Vagina (tissue), 2 donors: ENCODE measurements at places on chromosomes 1 and 21.

DNA sequence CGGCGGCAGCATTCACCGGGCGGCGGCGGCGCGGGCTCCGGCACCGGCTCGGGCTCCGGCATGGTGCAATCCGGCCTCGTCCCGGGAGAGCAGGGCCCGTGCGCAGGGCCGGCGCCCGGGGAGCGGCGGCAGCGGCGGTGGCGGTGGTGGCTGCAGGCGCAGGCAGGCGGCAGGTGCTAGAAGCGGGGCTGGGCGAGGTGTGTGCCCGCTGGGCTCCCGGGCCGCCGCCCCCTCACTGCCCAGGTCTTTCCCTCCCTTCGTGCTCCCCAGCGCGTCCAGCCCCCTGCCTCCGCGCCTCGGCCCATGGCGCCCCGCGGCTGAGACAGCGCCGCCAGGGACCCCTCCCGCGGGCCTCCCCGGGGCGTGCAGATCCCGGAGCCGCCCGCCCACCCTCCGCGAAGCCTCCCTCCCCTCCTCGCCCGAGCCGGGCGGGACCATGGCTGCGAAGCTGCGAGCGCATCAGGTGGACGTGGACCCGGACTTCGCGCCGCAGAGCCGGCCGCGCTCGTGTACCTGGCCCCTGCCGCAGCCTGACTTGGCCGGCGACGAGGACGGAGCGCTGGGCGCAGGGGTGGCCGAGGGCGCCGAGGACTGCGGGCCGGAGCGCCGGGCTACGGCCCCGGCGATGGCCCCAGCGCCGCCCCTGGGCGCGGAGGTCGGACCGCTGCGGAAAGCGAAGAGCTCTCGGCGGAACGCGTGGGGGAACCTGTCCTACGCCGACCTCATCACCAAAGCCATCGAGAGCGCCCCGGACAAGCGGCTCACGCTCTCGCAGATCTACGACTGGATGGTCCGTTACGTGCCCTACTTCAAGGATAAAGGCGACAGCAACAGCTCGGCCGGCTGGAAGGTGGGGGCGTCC, 492 bp downstream of the FOXO6 start:
- DNase-seq, result no peak

- no peak for DNase-seq
Observed at GRCh38 chr1:242585616-242586359, 61.3 kb upstream of the PLD5 start.

DNA sequence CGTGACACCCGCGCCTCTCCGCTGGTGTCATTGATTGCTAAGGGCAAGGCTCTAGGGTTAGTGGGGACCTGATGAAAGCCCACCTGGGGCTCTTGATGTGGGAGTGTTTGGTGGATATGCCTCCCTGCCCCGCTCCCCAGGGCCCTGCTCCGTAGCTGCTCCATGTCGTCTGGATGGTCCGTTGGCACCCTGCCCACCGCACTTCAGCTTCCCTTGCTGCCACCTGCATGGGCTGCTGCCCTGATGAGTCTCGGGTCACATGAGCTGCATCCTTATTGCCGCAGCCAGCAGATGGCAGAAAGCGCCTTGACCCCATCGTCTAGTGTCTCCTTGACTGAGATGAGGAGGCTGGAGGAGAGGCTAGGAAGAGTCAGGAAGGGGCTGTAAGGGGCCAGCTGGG, 439.4 kb downstream of the CAMTA1 start:
- DNase-seq, result no peak

- no peak for DNase-seq
Observed at GRCh38 chr1:225424562-225425200, 3.2 kb downstream of the LBR start.

GRCh38 chr1:22790232-22791008, 79.8 kb downstream of the EPHB2 start:
- DNase-seq, result no peak

DNA sequence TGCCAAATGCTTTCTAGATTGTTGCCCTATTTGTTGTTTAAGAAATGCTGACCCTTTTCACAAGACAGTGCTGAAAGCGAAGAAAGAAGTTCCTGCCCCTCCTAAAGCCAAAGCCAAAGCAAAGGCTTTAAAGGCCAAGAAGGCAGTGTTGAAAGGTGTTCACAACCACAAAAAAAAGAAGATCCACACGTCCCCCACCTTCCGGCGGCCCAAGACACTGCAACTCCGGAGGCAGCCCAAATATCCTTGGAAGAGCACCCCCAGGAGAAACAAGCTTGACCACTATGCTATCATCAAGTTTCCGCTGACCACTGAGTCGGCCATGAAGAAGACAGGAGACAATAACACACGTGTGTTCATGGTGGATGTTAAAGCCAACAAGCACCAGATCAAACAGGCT, 55.7 kb downstream of the PSMG1 start:
- DNase-seq, result no peak

DNA sequence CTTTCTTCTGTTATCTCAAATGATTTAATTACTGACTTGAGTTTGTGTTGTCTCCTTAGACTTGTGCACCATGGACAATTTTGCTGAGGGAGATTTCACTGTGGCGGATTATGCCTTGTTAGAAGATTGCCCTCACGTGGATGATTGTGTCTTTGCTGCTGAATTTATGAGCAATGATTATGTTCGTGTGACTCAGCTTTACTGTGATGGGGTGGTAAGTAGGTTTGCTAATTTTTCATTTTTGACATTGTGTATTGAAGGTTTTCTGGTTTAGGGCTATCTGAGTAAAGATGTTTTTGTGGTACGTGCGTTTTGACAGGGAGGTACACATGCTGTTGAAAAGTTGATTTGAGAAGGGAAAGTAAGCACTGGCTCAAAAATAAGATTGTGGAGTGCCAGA, 14.1 kb downstream of the TTC3 start:
- DNase-seq, result no peak

GRCh38 chr1:117501281-117501680, 104.6 kb upstream of the TENT5C start:
- no peak for DNase-seq

- no peak for DNase-seq
Observed at GRCh38 chr1:23643736-23644554, 47.7 kb upstream of the RPL11 start.

DNA sequence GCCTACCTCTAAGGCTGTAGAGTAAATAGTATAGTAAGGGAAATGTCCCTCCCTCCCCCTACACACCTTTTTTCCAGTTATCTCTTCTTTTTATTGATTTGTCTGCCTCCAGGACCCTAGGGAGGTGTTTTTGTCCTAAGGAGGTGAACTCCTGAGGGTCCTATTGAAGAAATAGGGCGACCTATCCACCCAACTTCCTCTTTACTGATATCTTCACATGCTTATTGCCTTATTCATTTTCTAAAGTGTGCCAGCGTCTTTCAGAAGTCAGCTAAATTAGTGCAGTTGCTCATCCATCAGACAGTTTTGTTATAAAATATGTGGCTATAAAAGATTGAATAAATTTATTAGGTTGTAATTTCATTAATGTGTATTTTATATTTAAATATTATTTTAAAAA, 5.9 kb downstream of the BACH1 start:
- no peak for DNase-seq

DNA sequence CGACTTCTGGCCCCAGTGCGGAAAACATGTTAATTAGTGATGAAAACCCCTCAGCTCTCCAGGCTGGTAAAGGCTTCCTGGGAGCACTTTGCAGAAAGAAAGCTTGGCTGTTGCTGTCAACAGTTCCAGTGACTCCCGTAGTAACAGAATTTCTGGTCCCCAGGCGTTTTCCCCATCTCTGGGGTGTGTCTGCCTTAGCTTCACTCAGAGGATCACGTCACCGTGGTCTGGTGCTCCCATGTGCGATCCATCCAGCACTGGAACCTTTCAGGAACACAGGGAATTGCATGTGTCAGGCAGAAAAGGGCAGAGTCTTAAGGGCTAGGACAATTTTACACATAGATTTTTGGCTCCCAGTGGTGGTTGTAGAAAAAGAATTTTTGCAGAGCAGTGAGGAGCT, 470.4 kb upstream of the USP24 start:
- DNase-seq, result no peak

DNA sequence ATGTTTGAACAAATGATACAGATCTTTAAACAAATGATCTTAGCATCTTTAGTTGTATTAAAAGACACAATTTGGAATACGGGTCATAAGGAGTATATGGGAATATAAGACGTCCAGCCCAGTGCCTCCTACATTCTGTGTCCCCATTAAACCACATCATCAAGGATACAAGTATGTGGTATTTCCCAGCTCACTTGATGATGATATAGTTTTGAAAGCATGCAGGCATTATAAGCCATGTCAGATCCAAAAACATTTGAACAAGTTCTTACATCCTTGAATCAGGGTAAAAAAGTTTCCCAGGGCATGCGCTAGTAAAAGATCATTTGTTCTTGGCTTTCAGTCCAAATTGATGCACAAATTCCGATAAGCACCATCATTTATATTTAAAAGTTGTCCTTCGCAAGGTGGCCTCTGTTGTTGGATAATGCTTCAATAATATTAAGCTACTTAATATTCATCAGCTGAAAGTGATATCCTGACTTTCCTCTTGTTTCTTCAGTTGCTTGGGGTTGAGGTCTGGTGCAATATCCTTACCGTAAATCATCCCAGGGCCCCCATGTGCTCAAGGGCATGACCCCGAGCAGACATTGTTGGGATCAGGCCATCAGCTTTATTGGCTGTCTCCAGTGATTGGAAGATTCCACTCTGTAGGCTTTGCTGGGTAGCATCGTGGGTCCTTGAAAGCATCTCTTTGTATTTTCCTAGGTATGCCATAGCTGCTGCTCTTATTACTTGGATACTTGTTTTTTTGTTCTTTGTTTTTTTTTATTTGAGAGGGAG, 61.8 kb downstream of the CENPF start:
- no peak for DNase-seq

DNA sequence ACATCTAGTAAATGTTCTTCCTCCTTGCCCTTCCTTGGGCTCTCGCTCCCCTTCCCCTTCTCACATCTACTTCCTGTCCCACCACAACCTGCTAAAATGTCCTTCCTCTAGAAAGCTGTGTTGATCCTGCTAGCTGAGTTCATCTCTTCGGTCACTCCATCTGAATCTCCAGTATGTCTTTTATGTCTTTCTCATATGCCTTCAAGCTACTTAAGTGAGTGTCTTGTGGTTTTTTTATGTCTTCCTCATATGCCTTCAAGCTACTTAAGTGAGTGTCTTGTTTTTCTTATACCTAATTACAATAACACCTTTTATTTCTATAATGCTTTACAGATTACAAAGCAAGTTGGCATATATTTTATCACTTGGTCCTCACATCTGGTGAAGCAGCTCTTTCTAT, 33.9 kb downstream of the CSF1 start:
- DNase-seq, result no peak

DNA sequence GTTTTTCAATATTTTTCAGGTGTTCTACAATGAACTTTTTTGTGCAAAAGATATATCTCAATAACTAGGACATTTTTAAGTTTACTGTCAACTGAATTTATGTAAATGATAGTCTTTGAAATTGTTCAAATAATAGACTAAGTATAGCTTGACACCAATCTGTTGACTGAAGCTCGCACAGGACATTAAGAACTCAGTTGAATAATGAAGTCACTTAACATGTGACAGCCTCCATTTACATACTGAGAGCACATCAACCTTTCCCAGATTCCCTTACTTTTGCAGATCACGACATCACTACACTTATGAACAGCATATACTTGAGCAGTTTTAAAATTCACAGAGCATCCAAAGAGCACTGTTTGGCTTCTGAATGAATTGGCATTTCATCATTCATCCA, 268.2 kb downstream of the LRRC7 start:
- no peak for DNase-seq

- DNase-seq, result no peak
Observed at GRCh38 chr21:42737951-42738590, 84.7 kb downstream of the PDE9A start.

GRCh38 chr1:222247811-222248310, 300.0 kb downstream of the HHIPL2 start:
- no peak for DNase-seq

DNA sequence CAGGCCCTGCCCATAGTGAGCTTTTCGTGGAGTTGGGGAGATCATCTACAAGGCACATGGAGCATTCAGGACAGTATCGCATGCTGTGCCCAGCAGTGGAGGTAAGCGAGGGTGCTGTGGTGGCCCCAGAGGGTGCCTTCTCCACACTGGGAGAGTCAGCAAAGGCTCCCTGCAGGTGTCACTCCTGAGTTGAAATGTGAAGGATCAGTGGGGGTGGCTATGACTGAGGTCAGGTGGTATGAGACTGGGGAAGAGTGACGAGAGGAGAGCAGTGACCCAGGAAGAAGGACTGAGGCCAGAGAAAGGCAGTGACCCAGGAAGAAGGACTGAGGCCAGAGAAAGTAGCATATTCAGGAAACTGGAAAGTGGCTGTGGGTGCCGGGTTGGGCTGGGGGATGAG, 53.0 kb downstream of the SPAG17 start:
- no peak for DNase-seq

- no peak for DNase-seq
Observed at GRCh38 chr1:2169200-2169836, 25.3 kb downstream of the FAAP20 start.

DNA sequence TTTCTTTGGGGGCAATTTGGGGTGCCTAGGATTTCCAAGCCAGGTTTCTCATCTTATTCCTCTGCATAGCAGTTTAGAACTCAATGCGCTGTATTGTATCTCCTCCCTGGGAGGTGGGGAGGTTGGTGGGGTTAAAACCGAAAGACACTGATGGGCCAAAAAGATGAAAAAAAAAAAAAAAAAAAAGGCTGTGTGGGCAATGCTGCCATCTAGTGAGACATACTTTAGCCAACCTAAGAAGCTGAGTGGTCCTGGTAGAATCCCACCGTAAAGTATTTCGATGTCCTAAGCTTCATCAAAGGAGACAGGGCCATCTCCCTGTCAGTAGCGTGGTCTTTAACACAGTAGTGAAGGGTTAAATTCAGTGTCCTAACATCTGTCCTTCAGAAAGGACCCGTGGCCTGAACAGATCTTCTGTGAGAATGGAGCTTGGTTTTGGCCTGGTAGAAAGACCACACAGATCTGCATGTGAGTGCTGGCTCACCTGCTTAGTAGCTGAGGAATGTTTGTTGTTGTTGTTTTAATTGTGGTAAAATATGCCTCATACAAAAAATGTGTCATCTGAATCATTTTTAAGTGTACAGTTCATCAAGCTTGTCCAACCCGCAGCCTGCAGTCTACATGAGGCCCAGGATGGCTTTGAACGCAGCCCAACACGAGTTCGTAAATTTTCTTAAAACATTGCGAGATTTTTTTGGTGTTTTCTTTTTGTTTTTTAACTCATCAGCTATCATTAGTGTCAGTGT, 226.2 kb downstream of the KIF26B start:
- DNase-seq, result no peak

- no peak for DNase-seq
Observed at GRCh38 chr1:209485167-209485566, 98.3 kb upstream of the CAMK1G start.

DNA sequence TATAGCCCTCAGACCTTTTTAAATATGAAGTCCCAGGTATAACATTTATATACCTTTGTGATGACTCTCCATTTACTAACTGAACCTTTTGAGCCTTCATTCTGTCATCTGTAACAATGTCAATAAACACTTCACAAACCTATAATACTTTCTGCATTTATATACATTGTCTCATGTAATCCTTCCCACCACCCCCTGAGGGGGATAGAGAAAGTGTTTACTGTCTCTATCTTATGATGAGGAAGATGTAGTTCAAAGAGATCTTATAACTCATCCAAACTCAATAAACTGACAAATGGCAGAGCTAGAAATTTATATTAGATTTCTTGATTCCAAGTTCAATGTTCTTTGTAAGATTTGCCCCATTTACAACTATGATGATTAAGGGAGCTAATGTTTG, 48.3 kb upstream of the CR2 start:
- no peak for DNase-seq
